ENCODE measurements at places on chromosomes 16 and 17. TPM values are rescaled to one million over a fixed set of nuclear protein-coding genes. Genes with fewer than 3 reads are reported as not detected.

DNA sequence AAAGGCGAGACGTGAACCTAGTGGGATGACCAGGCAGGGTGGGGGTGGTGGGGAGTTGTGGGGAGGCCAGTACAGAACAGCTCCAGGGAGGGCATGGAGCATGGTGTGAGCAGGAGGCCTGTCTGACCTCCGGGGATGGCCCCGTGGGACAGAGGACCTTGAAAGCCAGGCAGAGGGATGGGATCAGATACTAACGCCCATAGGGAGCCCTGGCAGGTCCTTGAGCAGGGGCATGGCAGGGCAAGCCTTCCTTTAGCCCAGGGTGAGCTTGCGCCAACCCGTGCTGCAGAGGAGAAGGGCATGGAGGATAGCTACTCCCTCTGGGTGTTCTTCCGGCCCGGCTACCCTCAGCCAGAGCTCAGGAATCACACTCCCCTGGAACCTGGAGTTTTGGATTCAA lies 35.3 kb downstream of the TMEM235 start:
- H3K36me3 ChIP-seq = no peaks in the 10 kb centered on the region
- H3K4me1 ChIP-seq = peaks cover 15% of the 10 kb centered on the region
- H3K27ac ChIP-seq = no peak overlapping the region
- H3K4me3 ChIP-seq = no peak overlapping the region

DNA sequence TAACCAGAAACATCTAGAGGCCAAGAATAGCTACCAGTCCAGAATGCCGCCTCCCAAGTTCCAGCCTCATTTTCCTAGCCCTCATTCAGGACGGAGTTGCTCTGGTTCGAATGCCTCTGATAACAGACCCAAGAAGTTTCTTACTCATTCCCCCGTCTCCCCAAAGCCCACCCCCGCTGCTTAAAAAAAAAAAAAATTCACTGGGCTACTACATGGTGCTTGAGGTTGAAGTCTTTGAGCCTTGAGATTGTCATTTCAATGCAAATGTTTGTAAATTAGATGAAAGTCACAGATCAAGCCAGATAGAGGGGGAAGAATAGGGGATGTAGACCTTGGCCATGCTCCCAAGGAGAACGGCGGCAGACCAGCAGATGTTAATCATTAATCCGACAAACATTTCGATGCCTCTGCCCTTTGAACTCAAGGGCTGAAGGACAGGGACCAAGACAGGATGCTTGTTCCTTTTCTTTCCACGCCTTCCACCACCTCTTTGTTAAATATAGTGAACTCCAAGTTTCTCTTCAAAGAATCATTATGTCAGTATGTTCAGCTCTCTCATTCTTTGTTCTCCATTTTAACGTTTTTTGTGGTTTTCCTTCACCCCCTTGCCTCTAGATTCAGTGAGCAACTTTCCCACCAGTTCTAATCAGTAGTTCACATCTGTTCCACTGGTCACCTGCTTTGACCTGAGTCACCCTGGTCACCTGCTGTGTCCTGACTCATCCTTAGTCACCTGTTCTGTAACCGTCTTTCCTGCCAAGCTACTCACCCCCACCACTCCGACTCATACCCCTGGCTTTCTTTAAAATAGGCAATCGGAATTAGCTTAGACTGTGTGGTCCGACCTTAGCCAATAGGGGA lies 190.3 kb downstream of the CPPED1 start:
- no peaks in the 10 kb centered on the region for H3K36me3 ChIP-seq
- H3K27me3 ChIP-seq = no peaks in the 10 kb centered on the region
- DNase-seq = peak; percentile 25

GRCh38 chr16:53829186-53829747 lies 125.3 kb downstream of the FTO start:
- DNase-seq = no peak
- H3K4me3 ChIP-seq = no peak overlapping the region
- H3K27me3 ChIP-seq = no peaks in the 10 kb centered on the region
- peaks cover 3% of the 10 kb centered on the region for H3K36me3 ChIP-seq
- H3K27ac ChIP-seq = no peak overlapping the region
- no peaks in the 10 kb centered on the region for H3K4me1 ChIP-seq

DNA sequence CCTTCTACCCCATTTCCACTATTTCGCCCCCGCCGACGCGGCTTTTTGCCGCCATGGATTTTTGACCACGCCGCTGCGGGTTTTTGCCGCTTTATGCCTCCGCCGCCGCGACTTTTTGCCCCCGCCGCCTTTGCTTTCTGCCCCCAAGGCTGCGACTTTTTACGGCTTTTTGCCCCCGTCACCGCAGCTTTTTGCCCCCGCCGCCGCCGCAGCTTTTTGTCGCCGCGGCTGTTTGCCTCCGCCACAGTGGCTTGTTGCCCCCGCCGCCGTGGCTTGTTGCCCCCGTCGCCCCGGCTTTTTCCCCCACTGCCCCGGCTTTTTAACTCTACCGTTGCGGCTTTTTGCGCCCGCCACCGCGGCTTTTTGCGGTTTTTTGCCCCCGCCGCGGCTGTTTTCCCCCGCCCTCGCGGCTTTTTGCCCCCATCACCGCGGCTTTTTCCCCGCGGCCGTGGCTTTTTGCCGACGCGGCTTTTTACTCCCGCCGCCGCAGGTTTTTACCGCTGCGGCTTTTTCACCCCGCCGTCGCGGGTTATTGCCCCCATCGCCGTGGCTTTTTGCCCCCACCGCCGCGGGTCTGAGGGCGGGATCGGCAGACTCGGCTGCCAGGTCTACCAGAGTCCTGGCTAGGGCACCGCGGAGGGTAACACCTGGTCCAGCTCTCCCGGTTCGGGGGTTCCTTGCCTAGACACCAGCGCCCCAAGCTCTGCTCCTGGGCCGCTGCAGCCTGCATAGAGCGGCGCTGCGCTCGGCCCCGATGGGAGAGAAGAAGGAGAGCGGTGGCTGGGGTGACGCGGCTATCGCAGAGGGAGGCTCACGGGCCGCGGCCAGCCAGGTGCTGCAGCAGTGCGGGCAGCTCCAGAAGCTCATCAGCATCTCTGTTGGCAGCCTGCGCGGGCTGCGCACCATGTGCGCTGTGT lies 562.7 kb upstream of the WSB1 start:
- H3K4me1 ChIP-seq = no peaks in the 10 kb centered on the region
- H3K27me3 ChIP-seq = no peaks in the 10 kb centered on the region
- DNase-seq = no peak
- no peak overlapping the region for H3K4me3 ChIP-seq
- no peak overlapping the region for H3K27ac ChIP-seq

- no peaks in the 10 kb centered on the region for H3K27me3 ChIP-seq
- no peak overlapping the region for H3K4me3 ChIP-seq
- no peak for DNase-seq
- no peaks in the 10 kb centered on the region for H3K4me1 ChIP-seq
Observed at GRCh38 chr16:84043486-84044117, 1.0 kb upstream of the SLC38A8 start.

DNA sequence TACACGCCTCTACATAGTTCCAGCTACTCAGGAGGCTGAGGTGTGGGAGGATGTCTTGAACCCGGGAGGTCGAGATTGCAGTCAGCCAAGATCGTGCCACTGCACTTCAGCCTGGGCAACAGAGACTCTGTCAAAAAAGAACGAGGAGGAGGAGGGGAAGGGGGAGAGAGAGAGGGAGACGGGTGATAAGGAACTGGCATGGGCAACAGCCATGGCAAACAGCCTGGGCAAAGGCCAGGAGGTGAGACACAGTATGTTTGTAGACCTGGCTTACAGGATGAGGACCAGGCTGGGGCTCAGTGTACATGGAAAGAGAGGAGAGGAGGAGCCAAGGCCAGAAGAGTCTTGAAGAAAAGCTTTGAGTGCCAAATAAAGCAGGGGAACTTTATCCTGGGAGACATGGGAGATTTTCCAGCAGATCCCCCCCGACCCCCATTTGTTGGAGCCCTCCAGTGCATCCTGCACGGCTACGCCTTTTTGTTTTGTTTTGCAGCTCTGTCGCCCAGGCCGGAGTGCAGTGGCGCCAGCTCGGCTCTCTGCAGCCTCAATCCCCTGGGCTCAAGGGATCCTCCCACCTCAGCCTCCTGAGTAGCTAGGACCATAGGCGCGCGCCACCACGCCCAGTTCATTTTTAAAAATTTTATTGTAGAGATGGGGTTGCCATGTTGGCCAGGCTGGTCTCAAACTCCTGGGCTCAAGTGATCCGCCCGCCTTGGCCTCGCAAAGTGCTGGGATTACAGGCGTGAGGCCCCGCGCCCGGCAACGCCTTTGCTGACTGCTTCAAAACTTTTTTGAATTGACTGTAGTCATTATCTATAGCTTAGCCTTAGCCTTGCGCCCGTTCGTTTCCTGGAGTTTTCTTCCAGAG lies 1.3 kb upstream of the ALKBH5 start:
- H3K4me1 ChIP-seq = peaks cover 39% of the 10 kb centered on the region
- DNase-seq = no peak
- H3K27ac ChIP-seq = peak overlapping the region; percentile 96
- no peaks in the 10 kb centered on the region for H3K27me3 ChIP-seq

- H3K27me3 ChIP-seq = no peaks in the 10 kb centered on the region
- H3K36me3 ChIP-seq = peaks cover 82% of the 10 kb centered on the region
- H3K4me3 ChIP-seq = no peak overlapping the region
- H3K27ac ChIP-seq = no peak overlapping the region
- DNase-seq = no peak
- peaks cover 20% of the 10 kb centered on the region for H3K4me1 ChIP-seq
Observed at GRCh38 chr17:8143581-8144400, 8.4 kb downstream of the PER1 start.

DNA sequence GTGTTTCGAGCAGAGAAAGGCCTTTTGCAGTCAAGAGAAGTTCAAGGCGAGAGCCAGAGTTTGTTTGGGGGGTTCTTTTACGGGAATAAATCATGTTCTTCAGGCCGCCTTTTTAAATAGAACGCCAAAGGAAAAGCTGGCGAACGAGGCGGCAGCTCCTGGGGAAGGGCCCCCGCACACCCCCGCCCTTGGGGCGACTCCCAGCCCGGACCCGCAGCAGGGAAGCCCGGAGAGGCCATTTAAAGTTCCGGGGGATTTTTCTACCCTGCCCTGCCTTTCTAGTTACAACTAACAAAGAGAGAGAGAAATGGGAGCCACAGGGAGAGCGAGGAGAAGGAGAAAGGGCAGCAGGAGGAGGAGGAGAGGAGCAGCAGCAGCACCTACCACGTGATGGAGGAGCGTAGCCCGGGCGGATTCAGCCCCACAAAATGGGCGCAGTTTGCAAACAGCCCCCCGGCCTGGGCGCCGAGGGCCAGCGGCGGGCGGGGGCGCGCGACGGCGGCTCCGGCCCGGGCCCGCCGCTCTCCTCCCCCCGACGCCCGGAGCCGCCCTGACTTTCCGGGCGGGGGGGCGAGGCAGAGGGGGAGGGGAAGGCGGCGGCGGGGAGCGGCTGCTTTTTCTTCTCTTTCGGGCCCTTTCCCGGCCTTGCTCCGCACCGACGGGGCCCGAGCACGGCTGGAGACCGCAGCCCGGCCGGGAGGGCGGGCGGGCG lies 634 bp downstream of the KANSL1 start:
- peak overlapping the region; percentile 95 for H3K4me3 ChIP-seq
- H3K36me3 ChIP-seq = no peaks in the 10 kb centered on the region
- H3K27ac ChIP-seq = peak overlapping the region; percentile 99
- H3K4me1 ChIP-seq = peaks cover 20% of the 10 kb centered on the region

GRCh38 chr16:78689536-78689935 lies 590.1 kb downstream of the WWOX start:
- no peaks in the 10 kb centered on the region for H3K4me1 ChIP-seq
- H3K27ac ChIP-seq = no peak overlapping the region
- no peak overlapping the region for H3K4me3 ChIP-seq
- DNase-seq = no peak

DNA sequence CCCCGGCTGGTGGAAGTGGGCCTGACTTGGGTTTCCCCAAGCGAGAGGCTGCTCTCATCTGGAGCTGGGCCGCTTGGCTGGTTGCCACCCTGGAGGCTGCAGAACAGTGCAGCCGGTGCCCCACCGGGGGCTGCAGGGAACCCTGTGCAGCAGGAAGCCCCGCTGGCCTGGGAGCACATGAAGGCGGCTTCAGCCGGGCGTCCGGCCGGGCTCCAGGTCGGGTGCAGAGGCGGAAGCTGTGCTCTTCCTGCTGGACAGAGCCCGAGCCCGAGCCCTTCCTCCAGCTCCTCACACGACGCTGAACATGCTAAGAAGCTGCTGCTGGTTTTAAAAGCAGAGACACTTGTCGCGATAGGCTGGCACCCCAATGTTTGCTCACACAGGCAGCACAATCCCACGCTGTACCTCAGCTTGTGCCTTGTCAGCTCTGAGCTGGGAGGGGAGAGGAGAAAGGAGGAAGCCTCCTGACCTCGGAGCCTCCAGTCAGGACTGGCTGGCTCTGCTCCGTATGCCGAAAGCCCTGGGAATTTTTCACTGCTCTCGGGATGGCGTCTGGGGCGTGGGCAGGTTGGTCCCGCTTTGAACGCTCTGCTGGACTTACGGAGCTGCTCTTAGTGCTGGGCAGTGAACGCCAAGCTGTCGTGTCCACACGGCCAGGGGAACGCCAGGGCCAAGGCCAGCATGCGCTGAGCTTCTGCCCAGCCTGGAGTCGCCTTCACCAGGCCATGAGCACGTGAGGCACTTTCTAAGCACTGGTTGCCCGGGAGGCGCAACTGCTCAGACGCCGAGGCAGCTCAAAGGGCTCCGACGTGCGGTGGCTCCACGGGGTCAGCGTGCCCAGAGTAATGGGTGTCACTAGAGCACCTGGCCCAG lies 8.8 kb downstream of the CDK5R1 start:
- DNase-seq = peak; percentile 40
- no peaks in the 10 kb centered on the region for H3K36me3 ChIP-seq
- H3K27ac ChIP-seq = peak overlapping the region; percentile 18
- peaks cover 67% of the 10 kb centered on the region for H3K4me1 ChIP-seq
- H3K4me3 ChIP-seq = no peak overlapping the region
- no peaks in the 10 kb centered on the region for H3K27me3 ChIP-seq

- no peak for DNase-seq
- H3K27ac ChIP-seq = no peak overlapping the region
- H3K36me3 ChIP-seq = peaks cover 53% of the 10 kb centered on the region
- peaks cover 7% of the 10 kb centered on the region for H3K4me1 ChIP-seq
Observed at GRCh38 chr17:18919963-18920362, 32.0 kb upstream of the SLC5A10 start.

GRCh38 chr16:18800775-18801144 lies 589 bp downstream of the ARL6IP1 start:
- DNase-seq = no peak
- H3K27ac ChIP-seq = peak overlapping the region; percentile 93
- H3K27me3 ChIP-seq = no peaks in the 10 kb centered on the region
- peaks cover 67% of the 10 kb centered on the region for H3K4me1 ChIP-seq

- H3K4me3 ChIP-seq = no peak overlapping the region
- DNase-seq = no peak
- H3K27ac ChIP-seq = no peak overlapping the region
- H3K4me1 ChIP-seq = peaks cover 11% of the 10 kb centered on the region
- H3K36me3 ChIP-seq = no peaks in the 10 kb centered on the region
- no peaks in the 10 kb centered on the region for H3K27me3 ChIP-seq
Observed at GRCh38 chr16:28859326-28859725, 4.3 kb upstream of the SH2B1 start.

The C16orf92 gene
- not detected for polyA plus RNA-seq

The RAB37 gene
- polyA plus RNA-seq = 33.1 TPM

The PRCD gene
- not detected for polyA plus RNA-seq

The KREMEN2 gene
- polyA plus RNA-seq = 0.14 TPM

The GCGR gene
- polyA plus RNA-seq = not detected

The TM4SF5 gene
- polyA plus RNA-seq = not detected

The CORO6 gene
- 1.3 TPM for polyA plus RNA-seq

The SHCBP1 gene
- 0.93 TPM for polyA plus RNA-seq

The KCNH4 gene
- not detected for polyA plus RNA-seq

The GAA gene
- polyA plus RNA-seq = 140 TPM

The CETP gene
- polyA plus RNA-seq = 1.3 TPM

The ANKFN1 gene
- polyA plus RNA-seq = not detected

The COPZ2 gene
- polyA plus RNA-seq = 12.2 TPM
